ENCODE measurements at places on chromosomes 1 and 21. TPM values are rescaled to one million over a fixed set of nuclear protein-coding genes. Genes with fewer than 3 reads are reported as not detected.
A peak's percentile ranks its signal among the peaks of the same experiment; 100 is the strongest.

Gene IL10
- 0.77 TPM for total RNA-seq

Gene PHLDA3
- 10.7 TPM for total RNA-seq

Gene TCHH
- not detected for total RNA-seq

Gene TAL1
- total RNA-seq = 0.17 TPM

GRCh38 chr1:119611701-119612113 is 36.4 kb downstream of the ZNF697 start:
- no peaks in the 10 kb centered on the region for H3K36me3 ChIP-seq
- no peaks in the 10 kb centered on the region for H3K4me1 ChIP-seq
- peak; percentile 71 for DNase-seq
- H3K4me3 ChIP-seq = no peak overlapping the region
- H3K27ac ChIP-seq = no peak overlapping the region

- no peaks in the 10 kb centered on the region for H3K27me3 ChIP-seq
- no peak overlapping the region for H3K27ac ChIP-seq
- peaks cover 5% of the 10 kb centered on the region for H3K36me3 ChIP-seq
- no peaks in the 10 kb centered on the region for H3K4me1 ChIP-seq
- DNase-seq = no peak
Observed at GRCh38 chr1:117919376-117919775, 10.0 kb downstream of the GDAP2 start.

GRCh38 chr1:31244326-31244725 is 4.6 kb upstream of the NKAIN1 start:
- no peak for DNase-seq
- H3K27me3 ChIP-seq = peaks cover 13% of the 10 kb centered on the region
- no peak overlapping the region for H3K4me3 ChIP-seq
- H3K27ac ChIP-seq = no peak overlapping the region
- H3K36me3 ChIP-seq = no peaks in the 10 kb centered on the region
